ENCODE measurements at places on chromosomes 1 and 21.

DNA sequence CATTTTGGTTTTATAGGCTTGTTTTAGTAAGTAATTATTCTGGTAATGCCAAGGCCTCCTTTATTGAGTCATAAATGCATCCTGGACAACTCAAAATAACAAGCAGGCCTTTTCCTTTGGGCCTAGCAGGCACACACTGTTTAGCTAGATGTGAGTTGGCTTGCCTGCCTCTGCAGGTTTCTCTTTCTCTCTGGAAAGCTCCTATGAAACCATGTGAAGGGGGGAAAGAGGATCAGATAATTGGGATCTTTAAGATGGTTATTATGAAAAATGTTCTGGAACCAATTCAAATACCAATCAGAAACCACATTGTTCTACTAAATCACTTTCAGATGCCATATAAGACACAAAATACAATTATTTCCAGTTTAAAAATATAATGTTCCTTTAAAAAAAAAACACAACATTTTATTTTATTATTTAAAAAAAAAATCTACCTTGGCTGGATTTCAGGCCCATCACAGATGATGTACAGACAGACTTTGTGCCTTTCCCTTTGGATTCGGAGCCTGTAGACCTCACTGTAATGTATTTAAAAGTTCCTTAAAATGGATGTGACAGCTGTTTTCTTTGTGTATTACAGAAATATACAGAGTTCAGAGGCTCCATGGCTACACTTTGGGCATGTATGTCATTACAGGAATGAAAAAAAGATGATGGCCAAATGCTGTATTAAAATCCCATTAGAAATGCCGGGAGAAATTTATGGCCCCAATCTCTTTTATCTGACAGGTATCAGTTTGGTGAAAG lies 80.2 kb downstream of the NTMT2 start:
- peak; percentile 74 for DNase-seq

DNA sequence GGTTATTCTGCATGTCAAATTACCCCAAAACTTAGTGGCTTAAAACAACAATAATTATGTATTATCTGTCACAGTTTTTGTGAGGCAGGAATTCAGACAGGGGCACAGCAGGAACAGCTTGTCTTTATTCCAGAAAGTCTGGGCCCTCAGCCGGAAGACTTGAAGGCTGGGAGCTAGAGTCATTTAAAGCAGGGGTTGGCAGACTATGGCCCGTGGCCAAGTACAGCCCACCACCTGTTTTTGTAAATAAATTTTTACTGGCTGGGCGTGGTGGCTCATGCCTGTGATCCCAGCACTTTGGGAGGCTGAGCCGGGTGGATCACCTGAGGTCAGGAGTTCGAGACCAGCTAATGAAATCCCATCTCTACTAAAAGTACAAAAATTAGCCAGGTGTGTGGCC lies 39.6 kb upstream of the KDM4A start:
- no peak for DNase-seq

- peak; percentile 74 for DNase-seq
Observed at GRCh38 chr1:233543338-233544255, 70.3 kb upstream of the KCNK1 start.

DNA sequence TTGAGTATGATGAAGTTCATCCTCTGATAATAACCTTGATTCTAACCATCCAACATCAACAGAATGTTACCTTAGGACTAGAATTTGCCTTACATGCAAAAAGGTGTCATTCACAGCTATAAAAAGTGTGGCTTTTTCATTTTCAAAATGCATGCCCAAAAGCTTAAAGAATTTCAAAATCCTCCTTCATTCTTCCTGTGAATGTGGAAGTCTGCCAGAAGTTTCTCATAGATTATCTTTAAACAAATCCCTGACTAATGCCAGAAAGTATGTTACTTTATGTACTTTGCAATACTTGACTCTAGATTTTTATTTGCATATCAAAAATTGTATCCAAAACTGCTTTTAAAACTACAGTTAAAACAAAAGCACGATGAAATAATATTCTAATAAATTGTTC lies 270.6 kb upstream of the ZRANB2 start:
- DNase-seq, result peak; percentile 69

Measured in fibroblast of skin of left biceps (primary cell).